Foreskin keratinocyte (primary cell): ENCODE measurements at places on chromosomes 3 and 15.

DNA sequence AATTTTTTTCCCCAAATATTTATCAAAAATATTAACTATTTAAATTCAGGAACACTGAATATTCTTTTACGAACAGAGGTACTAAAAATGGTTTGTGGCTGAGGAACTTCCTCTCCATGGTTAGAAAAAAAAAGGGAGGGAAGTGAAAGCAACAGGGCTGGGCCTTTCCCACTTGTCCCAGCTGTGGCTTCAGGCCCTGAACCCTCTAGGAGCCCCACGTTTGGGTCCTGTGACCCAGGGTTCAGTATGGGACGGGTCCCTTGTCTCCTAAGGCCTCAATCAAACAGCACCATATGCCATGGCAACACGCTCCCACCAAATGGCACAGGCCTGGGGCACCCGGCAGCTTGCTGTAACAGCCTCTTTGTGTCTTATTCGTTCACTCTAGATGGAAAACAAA, 32.4 kb downstream of the POC1A start:
- DNase-seq = no peak

GRCh38 chr3:177295116-177295515, 97.8 kb upstream of the TBL1XR1 start:
- no peak for DNase-seq

GRCh38 chr3:95511828-95512227, 1302.6 kb upstream of the EPHA6 start:
- no peak for DNase-seq

DNA sequence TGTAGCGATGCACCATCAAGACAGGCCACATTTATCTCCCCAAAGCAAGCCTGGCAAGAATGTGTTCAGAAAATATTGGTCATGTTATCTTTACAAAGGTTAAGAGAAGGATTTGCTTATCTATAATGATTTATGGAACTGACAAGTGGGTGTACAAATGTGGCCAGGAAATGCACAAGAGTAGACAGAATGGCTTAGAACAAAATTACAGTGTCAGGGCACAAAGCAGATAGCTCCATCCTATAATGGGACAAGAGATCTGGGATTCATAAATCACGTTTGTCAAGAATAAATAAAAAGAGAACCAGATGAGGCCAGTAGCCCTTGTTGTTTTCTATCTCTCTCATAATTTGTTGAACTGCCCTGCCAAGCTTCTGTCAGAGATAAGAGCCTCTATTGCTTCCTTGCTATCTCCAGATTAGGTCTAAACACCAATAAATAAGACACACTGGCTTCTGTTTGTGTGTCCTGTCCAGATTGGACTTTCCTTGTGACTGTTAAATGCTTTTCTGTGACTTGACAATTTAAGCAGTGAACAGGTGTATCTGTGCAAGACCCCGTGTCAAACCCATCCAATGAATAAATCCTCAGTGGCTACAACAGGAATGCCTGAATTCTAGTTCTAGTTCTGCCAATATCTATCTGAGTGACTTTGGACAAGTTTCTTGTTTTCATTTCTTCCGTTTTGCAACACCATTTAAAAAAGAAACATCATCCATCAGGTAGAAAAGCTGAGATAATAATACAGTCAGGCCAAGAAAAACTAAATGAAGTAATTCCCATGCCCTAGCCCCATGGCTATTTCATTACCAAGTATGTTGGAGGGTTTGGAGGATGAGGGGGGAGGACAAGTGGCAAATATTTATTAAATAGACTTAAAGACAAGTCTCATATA, 157.2 kb downstream of the DCLK3 start:
- DNase-seq = no peak

DNA sequence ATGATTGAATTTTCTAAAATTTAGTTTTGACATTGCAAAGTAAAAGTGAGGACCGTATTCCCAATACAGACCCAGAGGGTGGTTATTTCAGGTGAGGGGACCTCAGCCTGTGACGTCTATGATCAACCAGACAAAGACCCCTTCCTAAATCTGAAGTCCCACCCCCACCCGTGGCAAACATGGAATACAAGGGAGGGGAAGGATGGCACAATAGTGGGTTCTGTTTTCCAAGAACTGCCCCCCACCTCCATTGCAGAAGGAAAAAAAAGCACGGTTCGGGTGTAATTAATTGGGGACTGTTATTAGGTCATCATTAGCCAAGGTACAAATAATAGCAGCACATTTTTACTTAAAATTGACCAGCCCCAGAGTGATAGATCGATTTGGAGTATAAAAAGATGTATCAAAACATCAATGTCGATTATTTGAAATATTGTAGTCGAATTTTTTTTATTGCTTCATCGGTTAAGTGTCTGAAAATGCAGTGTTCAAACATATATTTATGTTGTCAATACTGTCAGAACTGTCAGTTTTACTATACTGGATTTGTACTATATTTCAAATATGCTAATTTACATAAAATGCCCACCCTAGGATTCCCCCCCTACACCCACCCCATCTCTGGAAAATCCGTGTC, 7.5 kb upstream of the MEIS2 start:
- DNase-seq = no peak

- DNase-seq = no peak
These were observed 464.3 kb upstream of the GRM7 start for GRCh38 chr3:6396631-6397030.

DNA sequence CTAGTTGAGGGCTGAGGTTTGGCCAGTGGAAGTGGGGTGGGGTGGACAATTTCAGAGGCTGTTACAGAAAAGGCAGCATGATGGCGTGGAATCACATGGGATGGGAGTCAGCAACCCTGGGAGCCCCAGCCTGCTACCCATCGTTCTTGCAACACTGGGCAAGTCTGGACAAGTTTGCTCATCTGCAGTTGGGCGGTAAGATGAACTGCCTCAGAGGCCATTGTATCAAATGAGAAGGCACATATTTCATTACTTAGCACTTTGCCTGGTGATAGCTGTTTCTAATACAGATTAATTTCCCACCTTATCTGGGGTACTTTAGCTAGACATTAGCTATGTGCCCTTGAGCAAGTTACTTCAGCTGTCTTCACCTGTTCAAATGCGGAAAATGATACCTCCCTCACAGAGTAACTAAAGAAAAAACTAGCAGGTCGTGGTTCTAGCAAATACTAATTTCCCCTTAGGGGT, 248.9 kb downstream of the THSD4 start:
- DNase-seq = peak; percentile 79

- DNase-seq = no peak
These were observed 9.1 kb downstream of the MCTP2 start for GRCh38 chr15:94240480-94240879.

GRCh38 chr3:11130385-11130784, 23.9 kb upstream of the HRH1 start:
- no peak for DNase-seq

DNA sequence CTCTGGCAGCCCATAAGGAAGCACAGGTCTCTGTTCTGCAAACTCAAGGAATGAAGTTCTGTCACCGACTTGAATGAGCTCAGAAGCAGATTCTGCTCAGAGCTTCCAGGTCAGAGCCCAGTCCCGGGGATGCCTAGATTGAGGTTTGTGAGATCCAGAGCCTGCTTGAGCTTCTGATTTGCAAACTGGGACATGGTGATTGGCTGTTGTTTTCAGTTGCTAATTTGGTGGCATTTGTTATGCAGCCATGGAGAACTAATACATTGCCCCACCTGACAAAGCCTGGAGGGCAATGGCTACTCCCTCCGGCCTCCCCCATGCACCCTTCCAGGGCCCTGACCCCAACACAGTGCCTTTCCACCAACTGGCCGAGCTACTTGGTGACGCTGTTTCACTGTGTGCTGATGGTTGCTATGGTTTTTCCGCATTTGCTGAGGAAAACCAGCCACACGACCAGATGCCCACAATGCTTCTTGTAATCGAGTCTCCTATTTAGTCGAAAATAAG, 379.5 kb upstream of the ATP10A start:
- DNase-seq = no peak

DNA sequence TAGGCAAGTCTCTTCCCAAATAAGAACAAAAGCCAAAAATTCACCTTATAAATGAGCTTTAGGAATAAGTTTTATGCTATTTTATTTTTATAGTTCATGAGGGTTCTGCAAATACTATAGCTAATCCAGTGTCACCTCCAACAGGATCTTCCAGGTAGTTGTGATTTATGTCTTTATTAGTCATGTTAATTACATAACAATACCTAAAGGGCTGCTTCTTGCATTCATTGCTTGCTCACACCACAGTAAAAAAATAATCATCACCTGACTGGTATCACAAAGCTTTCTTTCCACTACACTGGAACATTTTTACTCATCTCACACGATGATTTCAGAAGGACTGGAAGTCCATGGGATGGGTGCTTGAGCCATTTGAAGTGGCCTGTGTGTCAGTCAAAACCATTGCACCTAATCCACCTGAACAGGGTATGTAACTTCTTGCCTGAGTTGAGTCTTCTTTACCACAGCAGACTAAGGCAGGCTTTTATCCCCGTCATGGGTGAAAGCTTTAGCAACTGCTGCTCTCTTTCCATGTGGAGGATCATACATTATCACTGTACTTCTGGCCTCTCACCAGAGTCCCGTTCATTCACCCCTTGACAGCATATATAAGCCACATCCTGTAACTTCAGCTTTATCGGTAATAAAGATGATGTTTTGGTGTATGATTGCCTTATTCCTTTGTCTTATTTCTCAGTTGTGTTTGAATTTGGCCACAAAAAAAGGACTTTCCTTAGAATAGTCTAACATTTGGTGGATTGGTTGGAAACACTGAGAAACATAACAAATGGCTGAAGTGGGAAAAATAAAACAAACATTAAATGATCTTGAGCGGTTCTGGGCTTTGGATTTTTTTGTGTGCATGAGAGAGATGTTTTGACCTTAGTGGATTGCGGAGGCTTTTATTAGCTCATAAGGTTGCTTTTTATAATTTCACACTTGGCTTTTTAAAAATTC, 382.6 kb upstream of the THBS1 start:
- peak; percentile 92 for DNase-seq

GRCh38 chr15:68603951-68604350, 25.2 kb downstream of the CORO2B start:
- DNase-seq = no peak

GRCh38 chr3:71110385-71111222, 472.9 kb downstream of the FOXP1 start:
- DNase-seq = no peak

GRCh38 chr3:189353988-189354889, 182.5 kb downstream of the TPRG1 start:
- DNase-seq = peak; percentile 54

DNA sequence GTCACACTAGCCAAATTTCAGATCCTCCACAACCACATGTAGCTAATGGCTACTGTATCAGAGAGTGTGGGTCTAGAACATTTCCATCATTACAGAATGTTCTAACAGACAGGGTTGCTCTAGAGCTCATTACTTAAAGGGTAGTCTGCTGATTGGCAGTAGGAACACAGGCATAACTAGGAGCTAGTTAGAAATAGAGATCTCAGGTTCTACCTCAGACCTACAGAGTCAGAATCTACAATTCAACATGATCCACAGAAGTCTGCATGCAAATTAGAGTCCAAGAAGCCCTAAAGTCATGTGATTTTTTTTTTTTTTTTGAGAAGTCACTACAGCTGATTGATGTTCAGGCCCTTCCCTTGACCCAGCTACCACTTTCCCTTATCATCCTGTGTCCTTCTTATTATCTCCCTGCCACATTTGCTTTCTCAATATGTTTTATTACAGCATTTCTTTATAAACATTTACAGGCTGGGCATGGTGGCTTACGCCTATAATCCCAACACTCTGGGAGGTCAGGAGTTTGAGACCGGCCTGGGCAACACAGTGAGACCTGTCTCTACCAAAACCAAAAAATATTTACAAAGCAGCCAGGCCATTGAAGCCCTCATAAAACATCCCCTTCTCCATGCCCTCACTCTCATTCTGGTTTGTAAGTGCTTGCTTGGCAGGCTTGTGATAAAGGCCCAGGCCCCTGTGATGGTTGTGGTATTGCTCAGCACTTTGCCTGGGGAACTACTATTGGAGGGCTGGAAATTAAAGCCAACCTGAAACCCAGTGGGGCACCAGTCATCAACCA, 3.8 kb upstream of the ABHD5 start:
- DNase-seq = no peak

DNA sequence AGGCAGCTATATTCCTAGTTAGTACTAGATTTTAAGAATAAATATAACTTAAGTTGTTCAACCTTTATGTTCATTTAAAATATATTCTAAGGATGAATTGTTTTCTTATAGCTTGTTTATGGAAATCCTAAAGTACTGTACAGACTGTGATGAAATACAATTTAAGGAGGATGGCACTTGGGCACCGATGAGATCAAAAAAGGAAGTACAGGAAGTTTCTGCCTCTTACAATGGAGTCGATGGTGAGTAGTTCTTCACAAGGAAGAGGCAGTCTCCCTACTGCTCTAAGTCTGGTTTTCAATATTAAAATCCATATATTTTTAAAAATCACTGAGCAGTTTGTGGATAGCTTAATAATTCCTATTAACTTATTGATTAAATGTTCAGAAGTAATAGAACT, 29.6 kb downstream of the CALML4 start:
- DNase-seq = no peak
